ENCODE measurements at places on chromosomes 16 and 17.

DNA sequence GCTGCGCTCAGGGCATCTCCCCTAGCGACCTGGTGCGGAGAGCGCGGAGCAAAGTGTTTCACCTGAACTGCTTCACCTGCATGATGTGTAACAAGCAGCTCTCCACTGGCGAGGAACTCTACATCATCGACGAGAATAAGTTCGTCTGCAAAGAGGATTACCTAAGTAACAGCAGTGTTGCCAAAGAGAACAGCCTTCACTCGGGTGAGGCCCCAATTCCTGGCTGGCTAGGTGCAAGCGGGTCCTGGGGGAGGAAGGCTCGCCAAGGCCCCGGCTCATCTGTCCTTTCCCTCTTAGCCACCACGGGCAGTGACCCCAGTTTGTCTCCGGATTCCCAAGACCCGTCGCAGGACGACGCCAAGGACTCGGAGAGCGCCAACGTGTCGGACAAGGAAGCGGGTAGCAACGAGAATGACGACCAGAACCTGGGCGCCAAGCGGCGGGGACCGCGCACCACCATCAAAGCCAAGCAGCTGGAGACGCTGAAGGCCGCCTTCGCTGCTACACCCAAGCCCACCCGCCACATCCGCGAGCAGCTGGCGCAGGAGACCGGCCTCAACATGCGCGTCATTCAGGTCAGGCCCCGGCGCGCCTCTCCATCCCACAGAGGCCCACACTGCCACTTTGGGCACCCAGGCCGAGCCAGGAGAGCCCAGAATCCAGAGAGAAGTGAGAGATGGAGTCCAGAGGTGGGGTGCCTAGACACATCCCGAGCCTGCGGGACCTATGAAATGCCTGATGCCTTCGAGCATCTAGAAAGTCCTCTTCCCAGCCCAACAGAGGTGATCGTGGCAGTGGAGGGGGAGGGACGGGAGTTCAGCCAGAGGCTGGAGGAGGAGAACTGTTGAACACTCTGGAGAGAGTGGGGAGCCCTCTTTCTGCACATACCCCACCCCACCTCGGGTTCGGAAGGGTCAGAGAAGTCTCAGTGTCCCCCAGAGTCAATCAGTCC, 3.3 kb downstream of the LHX1 start:
- no peak for DNase-seq

DNA sequence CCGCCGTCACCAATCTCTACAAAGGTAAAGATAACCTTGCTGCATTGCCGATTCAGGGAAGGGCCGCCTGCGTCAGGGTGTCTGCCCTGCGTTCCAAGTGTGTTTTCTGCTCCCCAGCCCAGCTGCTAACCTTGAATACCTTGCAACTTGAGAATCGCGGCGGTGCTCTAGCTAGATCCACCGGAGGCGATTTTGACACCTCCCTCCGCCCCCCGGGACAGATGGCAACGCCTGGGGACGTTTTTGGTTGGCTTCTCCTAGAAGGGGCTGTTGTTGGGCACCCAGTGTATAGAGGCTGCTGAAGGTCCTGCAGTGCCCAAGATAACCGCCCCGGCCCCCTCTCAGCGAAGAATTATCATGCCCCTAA, 1.5 kb downstream of the HAPSTR1 start:
- DNase-seq = no peak

DNA sequence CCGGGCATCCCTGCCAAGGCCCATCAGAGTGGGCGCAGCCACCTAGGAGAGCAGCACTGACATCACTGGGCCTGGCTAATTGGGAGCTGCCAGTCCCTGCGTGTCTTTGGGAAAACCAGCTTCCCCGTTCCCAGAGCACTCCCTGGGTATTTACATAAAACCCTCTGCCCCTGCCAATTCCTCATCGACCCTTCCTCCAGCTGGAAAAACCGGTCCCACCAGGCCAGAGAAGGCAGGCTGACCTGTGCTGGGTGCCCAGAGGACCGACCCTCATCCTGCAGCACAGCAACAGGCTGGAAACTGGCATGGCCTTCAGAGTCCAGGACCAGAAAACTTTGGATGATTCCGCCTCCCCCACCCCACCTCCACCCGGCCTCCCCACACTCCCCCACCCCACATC, 8.2 kb upstream of the FOXN1 start:
- DNase-seq = no peak

DNA sequence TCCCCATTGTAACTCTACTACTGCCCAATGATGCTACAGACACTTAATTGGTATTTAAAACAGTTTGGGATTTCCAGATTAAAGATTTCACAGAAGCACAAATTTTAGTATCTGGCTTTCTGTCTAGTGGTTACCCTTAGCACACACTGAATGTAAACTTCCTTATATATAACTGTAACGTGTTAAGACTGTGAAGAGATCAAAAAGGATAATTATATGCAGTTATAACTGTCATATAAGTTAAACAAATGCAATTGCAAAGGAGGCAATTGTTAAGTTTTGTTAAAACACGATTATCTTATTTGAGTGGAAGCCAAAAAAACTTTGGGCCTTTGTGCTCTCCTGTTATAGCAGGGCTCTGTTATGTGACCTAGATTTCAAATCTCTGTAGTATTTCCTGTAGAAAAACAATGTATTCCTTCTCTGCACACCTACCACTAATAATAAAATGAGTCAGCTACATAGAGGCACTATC, 147.9 kb downstream of the STXBP4 start:
- DNase-seq = no peak

- DNase-seq = no peak
These were observed 29.4 kb downstream of the RPH3AL start for GRCh38 chr17:323181-323580.

GRCh38 chr17:27743281-27743885, 56.9 kb downstream of the NOS2 start:
- DNase-seq = no peak

DNA sequence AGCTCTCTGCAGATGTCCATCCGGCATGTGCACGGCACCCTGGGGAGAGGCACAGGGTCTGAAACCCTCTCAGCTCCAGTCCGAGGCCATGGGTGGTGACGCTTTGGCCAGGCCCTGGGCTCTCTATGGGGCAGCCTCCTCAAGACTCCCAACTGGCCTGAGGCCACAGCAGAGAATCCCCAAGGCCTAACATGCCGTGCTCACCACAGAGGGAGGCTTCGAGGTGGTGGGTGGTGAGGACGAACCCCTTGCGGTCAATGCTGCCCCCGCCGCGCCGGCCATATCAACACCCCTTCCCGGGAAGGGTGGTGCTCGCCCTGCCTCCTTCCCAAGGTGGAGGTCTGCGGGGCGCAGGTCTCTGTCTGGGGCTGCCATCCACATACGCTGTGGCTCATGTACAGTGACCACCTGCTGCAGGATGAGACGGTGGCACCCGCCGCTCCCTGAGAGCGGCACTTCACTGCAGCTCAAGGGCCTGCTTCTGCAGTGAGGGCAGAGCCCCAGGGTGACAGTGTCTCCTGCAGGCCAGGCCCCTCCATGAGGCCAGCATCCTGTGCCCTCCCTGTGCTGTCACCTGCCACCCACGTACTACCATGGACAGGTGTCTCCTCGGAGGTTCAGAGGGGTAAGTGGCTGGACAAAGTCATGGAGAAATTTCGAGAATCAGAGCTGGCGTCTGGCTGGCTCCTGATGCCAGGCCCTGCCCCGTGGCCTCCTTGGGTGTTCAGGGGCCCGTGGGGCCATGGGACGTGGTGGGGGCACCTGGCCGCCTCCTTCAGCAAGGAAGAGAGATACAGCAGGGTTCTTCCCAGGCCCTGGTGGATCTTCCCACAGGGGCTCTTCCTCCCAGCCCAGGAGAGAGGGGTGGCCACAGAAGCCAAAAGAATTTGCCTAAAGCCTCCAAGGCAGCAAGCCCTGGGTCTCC, 54.6 kb upstream of the ACSF3 start:
- DNase-seq = no peak

DNA sequence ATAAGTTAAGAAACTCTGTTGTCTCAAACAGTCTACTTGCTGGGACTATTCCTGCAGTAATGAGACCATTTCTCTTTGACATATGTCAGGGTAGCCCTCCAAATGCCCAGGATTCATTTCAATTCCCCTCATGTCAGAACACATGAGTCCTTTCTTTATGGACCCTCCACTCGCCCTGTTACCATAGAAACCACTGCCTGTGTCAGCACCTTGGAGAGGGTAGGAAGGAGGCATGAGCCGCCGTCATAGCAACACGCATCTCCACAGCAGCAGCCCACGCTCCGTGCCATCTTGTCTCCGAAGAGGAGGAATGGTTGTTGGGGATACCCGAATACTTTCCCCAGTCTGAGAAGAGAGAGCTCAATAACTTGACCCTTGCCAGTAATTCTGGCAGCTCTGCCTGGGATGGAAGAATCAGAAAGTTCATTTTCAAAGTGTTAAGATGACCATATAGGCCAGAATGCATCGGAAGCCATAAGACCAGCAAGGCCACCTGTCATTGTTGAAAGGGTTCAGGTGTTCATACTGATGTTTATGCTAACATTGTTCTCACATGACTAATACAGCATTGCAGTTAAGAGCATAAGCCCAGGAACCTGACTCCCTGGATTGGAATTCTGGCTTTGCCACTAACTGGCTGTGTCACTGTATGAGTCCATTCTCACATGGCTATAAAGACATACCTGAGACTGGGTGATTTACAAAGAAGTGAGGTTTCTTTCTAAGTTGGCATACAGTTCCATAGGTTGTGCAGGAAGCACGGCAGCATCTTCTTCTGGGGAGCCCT, 141.3 kb downstream of the ABCC12 start:
- DNase-seq = no peak
